COLO829 (cell line): ENCODE measurements at places on chromosomes 4 and X.

- DNase-seq = peak; percentile 22
These were observed 101.9 kb downstream of the MAB21L2 start for GRCh38 chr4:150683775-150684350.

GRCh38 chr4:98504091-98504490, 154.3 kb downstream of the TSPAN5 start:
- no peak for DNase-seq

DNA sequence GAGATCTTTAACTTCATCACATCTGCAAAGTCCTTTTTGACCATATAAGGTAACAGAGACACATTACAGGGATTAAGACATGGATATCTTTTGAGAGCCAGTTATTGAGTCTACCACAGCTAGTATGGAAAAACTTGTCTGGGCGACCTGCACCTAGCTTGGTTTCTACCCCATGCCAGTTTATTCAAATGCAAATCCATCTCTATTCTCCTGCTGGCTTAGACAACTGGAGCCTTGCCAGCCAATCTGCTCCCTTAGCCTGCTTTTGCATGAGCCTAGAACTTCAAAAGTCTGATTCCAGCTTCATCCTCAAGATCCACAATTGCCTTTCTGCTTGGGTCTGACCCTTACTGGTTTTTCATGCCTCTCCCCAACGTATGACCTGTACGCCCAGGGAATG, 212.0 kb upstream of the AFF2 start:
- no peak for DNase-seq

DNA sequence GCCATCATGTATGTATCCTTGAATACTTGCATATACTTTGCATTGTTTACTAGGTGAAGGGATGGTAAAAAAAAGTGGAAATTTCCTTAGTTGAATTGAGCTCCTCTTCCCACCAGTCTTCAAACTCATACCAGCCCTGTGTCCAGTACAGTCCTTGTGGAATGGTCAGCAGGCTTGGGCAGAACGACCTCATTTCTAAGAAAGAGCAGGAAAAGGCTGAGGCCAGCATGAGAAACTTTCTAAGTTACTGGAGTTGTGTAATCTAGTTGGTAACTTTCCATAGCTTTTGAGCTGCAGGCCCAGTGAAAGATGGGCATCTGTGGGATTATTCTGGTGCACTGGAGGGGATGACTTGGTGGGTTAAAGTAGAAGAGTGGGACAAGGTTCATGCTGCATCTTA, 87.6 kb downstream of the DCUN1D4 start:
- no peak for DNase-seq

- no peak for DNase-seq
These were observed 126.5 kb downstream of the DKK2 start for GRCh38 chr4:106909486-106910188.

GRCh38 chr4:24890561-24891126, 22.2 kb downstream of the CCDC149 start:
- no peak for DNase-seq

DNA sequence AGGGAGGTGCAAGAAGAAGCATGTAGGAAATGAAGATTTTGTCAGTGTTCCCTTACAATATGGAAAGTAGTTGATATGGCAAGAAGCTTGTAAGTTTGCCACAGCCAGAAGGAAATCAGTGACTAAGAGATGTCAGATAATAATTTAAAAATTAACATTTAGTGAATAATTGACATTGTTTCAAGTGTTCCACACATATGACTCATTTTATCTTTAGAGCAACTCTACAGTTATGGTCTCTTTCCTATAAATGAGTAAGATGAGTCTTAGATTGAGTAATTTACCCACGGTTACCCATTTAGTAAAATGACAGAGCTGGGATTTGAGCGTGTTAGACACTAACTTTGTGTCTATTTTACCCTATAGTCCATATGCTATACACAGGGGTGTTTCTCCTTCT, 300.3 kb upstream of the IRS4 start:
- DNase-seq = no peak

GRCh38 chr4:142901166-142901662, 55.1 kb upstream of the INPP4B start:
- no peak for DNase-seq

DNA sequence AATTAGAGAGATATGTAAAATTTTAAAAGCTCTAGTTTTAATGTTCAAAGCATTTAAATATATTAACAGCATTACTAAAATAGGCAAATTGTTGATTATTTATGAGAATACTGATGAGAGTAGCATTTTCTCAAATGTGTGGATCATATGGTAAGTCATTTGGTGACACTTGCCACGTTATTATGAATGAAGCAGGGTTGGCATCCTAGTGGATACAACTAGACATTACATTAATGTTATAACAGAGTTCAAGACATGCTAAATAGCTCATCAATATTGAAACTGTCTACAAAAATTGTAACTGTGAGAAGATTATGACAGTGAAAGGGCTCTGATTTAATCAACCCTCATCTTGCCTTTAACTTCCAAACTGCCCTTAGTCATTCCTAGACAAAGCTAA, 171.1 kb downstream of the PDGFC start:
- no peak for DNase-seq

- no peak for DNase-seq
These were observed 24.6 kb upstream of the ANTXR2 start for GRCh38 chr4:80097400-80098177.

GRCh38 chr4:110108422-110108821, 90.0 kb downstream of the ELOVL6 start:
- DNase-seq = no peak

DNA sequence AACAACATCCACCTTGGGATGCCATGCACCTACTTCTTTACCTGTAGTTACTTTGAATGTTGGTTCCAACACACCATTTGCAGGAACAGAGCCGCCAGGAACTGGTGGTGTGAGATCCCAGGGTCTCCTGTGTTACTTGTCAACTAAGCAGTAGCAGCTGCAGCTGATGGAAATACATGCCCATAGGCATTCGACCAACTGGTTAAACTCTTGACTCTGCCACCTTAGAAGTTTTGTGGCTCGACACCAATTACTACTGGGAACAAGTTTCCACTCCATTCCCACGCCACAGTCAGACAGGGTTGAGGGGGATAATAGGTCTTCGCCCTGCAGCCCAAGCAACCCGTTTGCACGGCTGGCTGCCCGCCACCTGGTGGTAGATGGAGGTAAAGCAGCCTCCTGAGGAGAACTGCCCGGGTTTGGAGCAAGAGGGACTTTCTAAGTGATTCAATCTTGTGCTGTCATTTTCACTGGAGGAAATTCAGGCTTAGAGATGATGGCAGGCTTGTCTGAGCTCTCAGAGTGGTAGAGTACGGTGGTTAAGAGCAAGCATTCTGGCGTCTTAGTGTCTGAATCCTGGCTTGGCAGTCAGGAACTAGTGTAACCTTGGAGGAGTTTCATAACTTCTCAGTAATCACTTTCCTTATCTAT, 119.1 kb upstream of the TRIM2 start:
- peak; percentile 85 for DNase-seq

GRCh38 chr4:141339391-141339790, 118.7 kb downstream of the ZNF330 start:
- DNase-seq = no peak

GRCh38 chr4:38605753-38606586, 58.0 kb upstream of the KLF3 start:
- no peak for DNase-seq

DNA sequence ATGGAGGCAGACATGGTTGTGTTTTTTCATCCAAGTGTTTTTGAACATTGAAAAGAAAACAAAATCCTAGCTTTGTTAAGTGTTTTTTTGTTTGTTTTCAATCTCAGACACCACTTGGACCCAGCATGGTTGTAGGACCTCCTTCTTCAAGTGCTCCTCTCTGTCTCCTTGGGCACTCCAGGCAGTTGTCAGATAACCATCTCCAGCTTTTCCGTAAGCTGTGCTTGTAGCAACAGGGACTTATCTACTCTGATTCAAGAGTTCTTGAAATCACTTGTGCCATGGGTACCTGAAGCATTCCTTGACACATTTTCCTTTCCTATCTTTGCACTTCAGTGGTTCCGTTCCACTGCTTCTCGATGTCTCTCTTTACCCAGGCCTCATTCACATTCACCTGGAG, 334.9 kb upstream of the DDX53 start:
- no peak for DNase-seq

DNA sequence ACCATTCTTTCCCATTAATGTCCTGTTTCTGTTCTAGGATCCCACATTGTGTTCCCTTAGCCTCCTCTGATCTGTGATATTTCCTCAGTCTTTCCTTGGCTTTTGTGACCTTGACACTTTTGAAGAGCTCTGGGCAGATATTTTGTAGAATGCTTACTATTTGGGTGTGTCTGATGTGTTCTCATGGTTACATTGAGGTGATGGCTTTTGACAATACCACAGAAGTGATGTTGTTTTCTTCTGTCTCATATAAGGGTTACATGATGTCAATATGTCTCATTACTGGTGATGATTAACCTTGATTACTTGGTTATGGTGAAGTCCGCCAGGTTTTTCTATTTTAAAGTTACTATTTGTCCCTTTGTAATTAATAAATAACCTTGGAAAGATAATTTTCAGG, 183.7 kb downstream of the SOWAHB start:
- DNase-seq = no peak

DNA sequence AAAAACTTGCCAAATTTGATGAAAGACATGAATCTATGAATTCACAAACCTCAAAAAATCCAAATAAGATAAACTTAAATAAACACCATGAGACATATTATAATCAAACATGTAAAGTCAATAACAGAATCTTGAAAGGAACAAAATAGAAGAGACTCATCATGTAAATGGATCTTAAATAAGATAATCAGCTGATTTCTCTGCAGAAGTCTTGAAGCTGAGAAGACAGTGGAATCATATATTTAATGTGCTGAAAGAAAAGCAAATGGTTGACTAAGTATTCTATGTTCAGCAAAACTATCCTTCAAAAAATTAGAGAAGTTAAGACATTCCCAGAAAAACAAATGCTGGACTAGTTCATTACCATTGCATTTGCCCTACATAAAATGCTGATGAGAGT, 215.7 kb upstream of the SPIN4 start:
- no peak for DNase-seq

DNA sequence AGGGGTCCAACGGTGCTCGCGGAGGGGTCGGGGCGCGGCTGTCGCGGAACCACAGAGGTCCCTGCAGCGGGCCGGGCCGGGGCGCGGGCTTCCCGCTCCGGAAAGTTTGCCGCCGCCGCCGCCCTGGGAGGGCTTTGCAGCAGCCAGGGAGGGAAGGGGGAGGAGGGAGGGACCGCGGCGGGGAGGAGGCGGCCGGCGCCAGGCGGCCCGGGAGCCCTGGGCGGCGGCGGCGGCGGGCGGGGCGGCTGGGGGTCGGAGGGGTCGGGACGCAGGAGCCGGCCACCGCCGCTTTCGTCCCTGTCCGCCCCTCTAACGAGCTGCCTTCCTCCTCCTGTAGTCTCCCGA, 375 bp downstream of the FGFR3 start:
- DNase-seq = no peak

GRCh38 chr4:67393699-67394281, 151.5 kb downstream of the CENPC start:
- peak; percentile 47 for DNase-seq

GRCh38 chrX:110167952-110168451, 149.9 kb downstream of the AMMECR1 start:
- peak; percentile 50 for DNase-seq

DNA sequence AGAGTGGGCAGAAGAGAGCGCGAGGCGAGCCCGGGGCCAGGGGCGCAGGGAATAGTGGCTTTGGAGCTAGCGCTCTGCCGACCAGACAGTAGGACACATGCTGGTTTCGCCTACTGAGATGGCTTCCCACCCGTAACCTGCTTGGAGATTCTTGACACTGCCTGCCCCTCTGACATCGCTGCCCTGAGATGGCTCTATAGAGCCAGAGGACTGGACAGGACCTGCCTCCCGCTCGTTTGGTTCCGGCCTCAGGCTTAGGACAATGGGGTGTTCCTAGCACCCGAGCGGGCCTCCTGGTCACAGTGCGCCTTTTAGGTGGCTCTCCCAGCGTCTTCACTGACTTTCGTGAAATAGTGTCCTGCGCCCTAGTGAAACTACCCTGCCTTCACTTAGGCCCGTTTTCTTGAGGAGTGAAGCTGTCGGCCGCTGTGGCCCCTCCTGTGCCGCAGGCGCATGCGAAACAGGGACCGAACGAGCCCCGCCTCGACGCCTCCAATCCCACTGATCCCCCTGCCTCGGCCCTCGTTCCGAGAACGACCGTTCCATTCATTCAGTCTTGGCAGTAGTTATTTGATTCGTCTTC, 608 bp downstream of the TAF1 start:
- peak; percentile 24 for DNase-seq

- no peak for DNase-seq
These were observed 356.5 kb downstream of the MID1IP1 start for GRCh38 chrX:39157796-39158195.

GRCh38 chrX:37487271-37487670, 84.2 kb upstream of the LANCL3 start:
- no peak for DNase-seq

- no peak for DNase-seq
These were observed 915.5 kb downstream of the FAT4 start for GRCh38 chr4:126230269-126230668.

GRCh38 chr4:40406340-40406739, 71.2 kb downstream of the CHRNA9 start:
- DNase-seq = no peak

DNA sequence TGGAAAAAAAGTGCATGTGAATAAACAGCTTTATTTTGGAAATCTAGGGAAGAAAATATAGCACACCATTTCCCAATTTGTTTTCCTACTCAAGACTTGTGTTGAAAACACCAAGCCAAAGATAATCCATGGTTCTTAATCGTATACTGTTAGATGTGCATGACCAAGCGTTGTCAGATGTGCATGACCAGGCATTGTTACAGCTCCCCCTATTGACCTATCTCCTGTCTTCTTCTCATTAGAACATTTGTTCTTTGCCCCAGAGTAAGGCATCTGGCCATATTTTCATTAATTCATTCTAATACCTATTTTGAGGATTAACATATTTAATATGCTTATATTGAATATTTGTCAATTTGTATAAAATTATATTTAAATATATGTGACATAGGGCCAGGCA, 14.4 kb upstream of the VCX start:
- no peak for DNase-seq

DNA sequence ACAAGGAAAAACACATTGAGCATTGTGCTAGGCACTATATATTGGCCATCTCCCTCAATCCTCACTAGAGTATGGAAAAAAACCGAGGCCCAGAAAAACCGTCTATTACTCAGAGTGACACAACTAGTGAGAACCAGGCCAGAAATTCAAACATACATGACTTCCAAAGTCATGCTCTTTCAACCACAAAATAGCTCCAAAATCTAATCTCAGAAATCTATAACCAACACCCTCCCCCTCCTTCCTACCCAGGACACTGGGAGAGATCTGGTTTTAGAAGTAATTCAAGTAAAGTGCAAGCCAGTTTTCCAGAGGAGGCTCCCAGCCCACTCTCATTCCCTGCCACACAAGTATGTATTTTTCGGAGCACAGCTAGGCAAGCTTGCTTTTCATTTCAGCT, 7.6 kb downstream of the HS3ST1 start:
- no peak for DNase-seq

GRCh38 chr4:163611784-163612445, 117.4 kb downstream of the TMA16 start:
- no peak for DNase-seq
